ENCODE measurements at places on chromosomes 7 and 10. TPM values are rescaled to one million over a fixed set of nuclear protein-coding genes. Genes with fewer than 3 reads are reported as not detected.

GRCh38 chr7:40147371-40148246, 12.8 kb downstream of the SUGCT start:
- DNase-seq, result no peak

The BTBD16 gene
- polyA plus RNA-seq, result 1.7 TPM

DNA sequence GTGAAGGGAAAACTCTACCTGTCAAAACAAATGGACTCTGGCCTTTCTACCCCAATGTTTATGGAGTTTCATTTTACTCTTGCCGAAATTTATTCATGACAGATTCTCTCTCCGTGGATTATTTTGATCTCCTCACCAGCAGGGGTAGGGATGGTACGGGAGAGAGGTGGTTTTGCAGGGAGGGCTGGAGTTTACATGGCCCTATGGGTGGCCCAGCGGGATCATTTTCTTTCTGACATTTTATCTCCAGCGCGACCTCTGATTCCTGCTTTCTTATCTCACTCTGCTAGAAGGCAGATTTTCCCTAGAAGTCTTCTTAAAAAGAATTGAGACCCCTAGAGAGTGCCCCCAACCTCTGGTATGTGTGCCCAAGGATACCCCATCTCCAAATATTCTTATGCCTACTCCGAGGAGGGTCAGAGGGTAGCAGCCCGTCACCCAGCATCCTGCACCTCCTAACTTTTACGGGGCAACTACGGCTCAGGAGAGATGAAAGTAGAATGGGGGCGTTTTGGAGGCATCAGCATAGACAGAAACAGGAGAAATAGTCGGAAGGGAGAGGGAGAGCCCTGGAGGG, 10.1 kb upstream of the GATA3 start:
- DNase-seq, result no peak

The WASHC2A gene
- 73.2 TPM for polyA plus RNA-seq

The SPDYE9 gene
- polyA plus RNA-seq, result 0.28 TPM

The RAB19 gene
- polyA plus RNA-seq, result 2.4 TPM
